Tongue (tissue), 3 donors: ENCODE measurements at places on chromosomes 7 and 10. TPM values are rescaled to one million over a fixed set of nuclear protein-coding genes. Genes with fewer than 3 reads are reported as not detected.

DNA sequence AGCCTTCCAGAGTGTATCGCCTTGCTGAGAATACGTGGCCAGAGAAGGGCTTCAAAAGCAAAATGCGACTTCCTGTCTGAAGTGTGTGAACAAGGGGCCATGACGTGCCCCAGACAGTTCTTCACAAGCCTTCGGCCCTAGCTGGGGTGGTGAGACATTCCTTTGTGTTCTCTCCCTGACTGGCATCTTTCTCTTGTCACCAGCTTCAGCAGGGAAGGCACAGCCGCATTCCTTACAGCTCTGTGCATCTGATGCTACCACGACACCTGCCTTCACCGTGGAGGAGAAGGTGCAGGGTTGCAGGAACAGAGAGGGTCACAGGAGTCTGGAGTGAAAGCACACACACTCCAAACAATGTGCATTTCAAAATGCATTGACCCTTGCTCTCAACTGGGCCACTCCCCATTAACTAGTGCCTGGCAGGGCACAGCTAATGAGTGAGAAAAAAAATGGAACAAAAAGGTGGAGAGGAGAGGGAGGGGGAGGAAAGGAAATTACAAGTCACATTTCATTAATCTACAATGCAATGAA, 93.4 kb downstream of the GPR26 start:
- DNase-seq: no peak

GRCh38 chr10:77251297-77252013, 386.2 kb downstream of the KCNMA1 start:
- peak; percentile 42 for DNase-seq

DNA sequence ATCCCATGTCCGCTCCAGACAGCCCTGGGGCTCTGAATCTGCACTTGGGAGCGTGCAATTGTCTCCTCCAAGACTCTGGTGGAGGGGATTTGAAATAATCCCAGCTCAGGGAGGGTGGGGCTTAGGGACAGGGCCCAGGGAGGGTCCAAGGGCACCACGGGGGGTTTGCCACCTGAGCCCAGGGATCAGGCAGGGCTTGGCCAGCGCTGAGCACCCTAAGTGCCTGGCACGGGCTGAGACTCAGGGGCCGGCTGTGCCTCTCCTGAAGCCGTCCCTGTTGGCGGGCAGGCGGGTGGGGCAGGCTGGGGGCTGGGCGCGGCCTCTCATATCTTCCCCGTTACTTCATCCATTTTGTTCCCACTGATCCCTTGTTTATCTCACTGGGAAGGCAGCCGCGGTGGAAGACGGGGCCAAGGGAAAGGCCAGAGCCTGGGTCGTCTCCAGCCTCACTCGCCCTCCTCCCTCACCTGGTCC, 41.8 kb upstream of the ELN start:
- DNase-seq: peak; percentile 72

DNA sequence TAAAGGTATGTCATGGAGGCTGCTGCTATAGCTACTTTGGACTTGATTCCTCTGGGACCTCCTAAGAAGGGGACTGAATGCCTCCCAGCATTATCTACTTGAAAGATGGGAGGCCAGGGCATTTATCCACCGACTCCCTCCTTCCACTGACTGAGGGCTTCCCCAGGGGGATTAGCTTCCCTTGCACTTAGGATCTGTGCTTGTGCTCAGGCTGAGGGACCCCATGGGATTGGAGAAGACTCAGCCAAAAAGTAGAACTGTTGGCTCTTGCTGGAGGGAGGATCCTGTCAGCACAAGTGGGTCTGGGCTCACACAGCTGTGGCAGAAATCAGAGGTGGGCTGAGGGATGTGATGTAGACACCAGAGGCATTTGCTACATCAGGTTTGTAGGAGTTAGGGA, 81.5 kb upstream of the SYPL1 start:
- no peak for DNase-seq

The IGFBP1 gene
- total RNA-seq: not detected
